Lung (tissue), 17 donors: ENCODE measurements at places on chromosomes 2 and 18.

DNA sequence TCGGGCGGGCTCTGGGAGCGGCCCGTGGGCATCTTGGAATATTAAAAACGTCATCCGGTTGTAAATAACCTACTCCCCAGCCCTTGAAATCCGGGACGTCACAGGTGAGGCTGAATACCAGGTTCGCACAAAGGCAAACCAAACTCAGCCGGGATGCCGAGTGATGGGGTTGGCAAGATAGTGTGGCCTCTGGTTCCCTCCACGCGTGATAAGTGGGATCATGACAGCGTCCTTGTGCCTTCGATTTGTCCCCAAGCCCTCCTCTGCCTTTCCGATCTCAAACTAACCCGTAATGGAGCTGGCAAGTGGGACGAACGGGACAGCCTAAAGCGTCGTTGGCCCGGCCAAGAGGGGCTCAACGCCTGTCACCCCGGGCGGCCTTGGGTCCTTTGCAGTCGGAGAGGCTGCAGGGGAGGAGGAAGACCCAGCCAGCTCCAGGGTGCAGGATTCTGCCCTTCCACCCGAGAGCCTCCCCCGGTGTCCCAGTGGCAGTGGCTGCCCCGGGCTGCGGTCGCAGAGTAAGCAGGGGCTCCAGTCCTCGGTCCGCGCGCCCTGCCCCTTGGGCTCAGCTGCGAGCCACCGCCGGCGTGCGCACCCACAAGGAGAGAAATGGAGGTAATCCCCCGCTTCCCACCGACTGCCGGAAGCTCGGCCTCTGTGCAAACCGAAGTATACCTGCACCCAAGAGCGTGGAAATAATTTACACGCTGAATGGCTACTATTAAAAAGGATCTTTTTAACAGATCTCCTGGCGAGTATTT is 13.4 kb upstream of the PAX3 start:
- DNase-seq, result peak; percentile 18

- DNase-seq, result no peak
These were observed 12.9 kb upstream of the MC5R start for GRCh38 chr18:13810950-13811485.

- DNase-seq, result no peak
These were observed 23.9 kb downstream of the ATAD2B start for GRCh38 chr2:23903034-23903433.

GRCh38 chr18:57428221-57429150 is 6.7 kb upstream of the ONECUT2 start:
- no peak for DNase-seq

DNA sequence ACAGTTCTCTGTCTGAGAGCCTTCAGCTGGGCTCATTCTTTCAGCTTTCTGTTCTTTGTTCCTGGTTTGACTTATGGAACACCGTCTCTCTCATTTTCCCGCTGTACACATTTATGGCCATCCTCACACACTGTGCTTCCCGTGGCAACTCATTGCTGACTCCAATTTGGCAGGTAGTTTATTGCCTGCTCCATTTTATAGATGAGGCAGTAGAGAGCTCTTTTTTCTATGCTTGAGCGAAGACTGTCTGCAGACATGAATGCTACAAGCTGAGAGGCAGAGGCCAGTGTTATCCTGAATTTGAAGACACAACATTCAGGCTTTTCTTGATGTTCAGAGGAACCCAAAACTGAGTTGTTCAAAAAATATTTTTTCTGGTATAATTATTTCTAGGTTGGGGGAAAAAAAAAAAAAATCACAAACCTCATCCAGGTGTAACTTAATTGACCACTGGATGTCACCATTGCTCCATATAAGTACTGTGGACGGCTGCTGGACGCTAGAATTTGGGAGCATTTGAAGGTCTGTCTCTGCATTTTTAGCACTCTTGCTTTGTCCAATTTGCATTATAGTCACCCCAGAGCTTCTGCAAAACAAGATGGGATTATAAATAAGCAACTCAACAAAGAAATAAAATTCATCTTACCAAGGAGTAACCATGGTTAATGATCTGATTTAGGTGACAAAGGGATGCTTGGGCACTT is 83.5 kb downstream of the HRH4 start:
- no peak for DNase-seq

GRCh38 chr2:29057006-29057405 is 17.3 kb downstream of the PCARE start:
- no peak for DNase-seq

GRCh38 chr2:197516393-197516761 is 511 bp downstream of the MOB4 start:
- no peak for DNase-seq

DNA sequence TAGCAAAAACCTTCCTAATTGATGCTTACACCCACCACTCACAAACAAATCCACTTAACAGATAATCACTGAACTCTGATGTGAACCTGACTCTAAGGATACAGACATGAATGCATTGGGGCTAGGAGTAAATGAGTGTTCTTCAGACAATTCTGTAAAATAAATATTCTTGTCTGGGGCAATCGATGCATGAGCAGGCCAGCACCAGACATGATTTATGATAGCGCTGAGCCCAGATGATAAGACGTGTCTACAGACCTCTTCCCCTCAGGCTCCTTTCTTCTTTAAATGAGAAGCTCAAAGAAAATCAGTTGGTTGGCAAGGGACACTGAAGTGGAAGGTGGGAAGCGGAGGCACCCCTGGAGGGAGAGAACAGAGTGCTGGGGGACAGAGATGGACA is 27.3 kb upstream of the BIN1 start:
- DNase-seq, result no peak

GRCh38 chr2:107362993-107363392 is 463.7 kb upstream of the RGPD4 start:
- peak; percentile 0 for DNase-seq

GRCh38 chr2:80392441-80392840 is 87.9 kb upstream of the LRRTM1 start:
- no peak for DNase-seq

GRCh38 chr2:101812226-101812625 is 114.7 kb downstream of the MAP4K4 start:
- no peak for DNase-seq

DNA sequence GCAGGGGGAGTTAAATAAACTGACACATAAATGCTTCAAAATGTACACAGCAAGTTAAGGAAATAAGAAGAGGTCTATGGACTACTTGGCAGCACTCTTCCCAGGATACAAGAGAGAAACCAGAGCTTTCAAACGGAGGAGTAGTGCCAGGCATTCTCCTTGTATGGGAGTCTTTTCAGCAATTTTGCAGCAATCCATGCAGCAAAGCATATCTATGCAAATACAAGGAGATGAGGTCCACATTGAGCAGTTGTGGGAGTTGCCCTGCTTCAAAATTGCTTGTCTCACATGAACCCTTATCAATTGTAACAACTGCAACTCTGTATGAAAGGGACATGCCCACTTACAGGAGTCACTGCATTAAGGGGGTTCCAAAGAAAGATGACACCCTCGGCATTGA is 37.8 kb downstream of the SCN9A start:
- DNase-seq, result no peak

- DNase-seq, result no peak
These were observed 76.7 kb downstream of the FHOD3 start for GRCh38 chr18:36374262-36374661.

DNA sequence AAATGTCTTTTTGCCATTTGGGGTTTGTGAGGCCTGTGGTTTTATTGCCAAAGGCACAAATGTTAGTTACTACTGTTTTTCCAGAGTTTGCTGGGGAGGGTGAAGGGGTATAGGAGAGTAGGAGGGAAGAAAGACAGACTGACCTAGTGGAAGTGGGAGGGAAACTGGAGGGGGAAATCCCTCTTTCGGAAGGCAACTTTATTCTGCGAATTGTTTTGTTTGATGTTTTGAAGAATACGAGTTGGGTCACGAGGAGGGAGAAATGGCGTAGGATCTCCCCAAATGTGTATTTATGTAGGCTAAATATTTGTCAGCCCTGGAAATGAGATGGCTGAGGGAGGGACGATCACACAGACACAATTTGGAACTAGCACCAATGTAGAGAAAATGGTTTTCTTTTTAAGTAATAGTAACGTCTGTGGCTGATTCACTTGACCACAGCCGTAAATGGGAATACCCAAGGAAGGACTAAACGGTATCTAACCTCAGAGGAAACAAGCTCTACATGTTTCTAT is 172.3 kb downstream of the ICOS start:
- no peak for DNase-seq

GRCh38 chr2:38626326-38627035 is 23.8 kb upstream of the HNRNPLL start:
- no peak for DNase-seq

DNA sequence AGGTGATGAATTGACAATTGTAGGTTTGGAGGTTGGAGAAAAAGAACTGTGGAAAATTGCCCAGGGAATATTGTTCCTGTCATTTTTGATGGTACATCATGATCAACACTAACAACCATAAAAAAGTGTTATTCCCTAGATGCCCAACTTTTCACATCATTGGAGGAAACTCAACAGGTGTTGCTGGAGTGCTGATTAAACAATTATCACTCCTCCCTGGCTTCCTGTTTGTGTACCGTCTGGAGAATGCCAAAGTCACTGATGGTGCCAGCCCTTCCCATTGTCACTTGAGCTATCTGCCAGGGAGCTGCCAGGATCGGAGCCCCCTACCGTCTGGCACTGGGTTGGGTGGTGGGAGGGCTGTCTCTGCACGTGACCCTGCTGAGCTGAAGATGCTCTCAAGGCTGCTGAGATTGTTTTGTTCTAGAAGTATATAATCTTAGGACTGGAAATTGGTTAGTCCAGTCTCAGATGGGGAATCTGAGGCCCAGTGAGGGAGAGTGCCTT is 156.9 kb downstream of the PRKCE start:
- no peak for DNase-seq

DNA sequence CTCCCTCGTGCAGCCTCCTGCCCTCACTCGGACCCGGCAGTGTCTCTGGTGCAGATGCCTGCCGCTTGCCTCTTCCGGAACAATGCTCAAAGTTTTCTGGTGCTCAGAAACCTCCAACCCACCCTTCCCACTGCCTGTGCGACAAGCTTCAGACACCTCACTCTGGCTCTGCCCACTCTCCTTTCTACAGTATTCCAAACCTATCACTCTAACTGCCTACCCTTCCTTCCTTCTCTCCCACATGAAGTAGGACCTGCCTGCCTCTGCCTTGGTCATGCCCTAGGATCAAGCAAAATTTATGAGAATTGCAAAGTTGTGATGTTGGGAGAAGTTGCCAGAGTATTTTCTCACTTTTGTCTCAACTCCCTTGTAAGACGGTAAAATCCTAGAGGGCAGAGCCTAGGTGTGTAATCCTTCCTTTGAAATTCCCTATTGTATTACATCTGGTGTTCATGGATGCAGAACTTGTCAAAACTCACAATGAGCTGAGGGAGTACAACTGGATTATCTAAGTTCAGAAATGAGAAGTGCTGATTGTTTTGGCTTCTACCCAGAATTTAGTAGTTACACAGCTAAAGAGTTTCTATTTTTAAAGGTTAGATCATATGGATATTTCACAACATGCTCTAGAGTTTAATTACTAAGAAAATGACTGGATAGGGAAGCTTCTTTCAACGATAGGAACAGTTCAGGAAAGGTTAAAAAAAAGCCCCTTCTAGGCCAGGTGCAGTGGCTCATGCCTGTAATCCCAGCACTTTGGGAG is 7.2 kb downstream of the NPC1 start:
- DNase-seq, result peak; percentile 57
